Kidney (tissue), 22 donors: ENCODE measurements at places on chromosomes 13 and 19. TPM values are rescaled to one million over a fixed set of nuclear protein-coding genes. Genes with fewer than 3 reads are reported as not detected.

GRCh38 chr13:109158383-109158782 is 529.0 kb downstream of the MYO16 start:
- DNase-seq, result no peak

- peak; percentile 43 for DNase-seq
Observed at GRCh38 chr19:45403781-45404556, 900 bp downstream of the PPP1R13L start.

GRCh38 chr19:31319465-31319864 is 29.8 kb downstream of the TSHZ3 start:
- no peak for DNase-seq

- no peak for DNase-seq
Observed at GRCh38 chr19:5498830-5499550, 43.8 kb downstream of the ZNRF4 start.

- DNase-seq, result peak; percentile 82
Observed at GRCh38 chr19:41872775-41873647, 4.1 kb upstream of the CD79A start.

DNA sequence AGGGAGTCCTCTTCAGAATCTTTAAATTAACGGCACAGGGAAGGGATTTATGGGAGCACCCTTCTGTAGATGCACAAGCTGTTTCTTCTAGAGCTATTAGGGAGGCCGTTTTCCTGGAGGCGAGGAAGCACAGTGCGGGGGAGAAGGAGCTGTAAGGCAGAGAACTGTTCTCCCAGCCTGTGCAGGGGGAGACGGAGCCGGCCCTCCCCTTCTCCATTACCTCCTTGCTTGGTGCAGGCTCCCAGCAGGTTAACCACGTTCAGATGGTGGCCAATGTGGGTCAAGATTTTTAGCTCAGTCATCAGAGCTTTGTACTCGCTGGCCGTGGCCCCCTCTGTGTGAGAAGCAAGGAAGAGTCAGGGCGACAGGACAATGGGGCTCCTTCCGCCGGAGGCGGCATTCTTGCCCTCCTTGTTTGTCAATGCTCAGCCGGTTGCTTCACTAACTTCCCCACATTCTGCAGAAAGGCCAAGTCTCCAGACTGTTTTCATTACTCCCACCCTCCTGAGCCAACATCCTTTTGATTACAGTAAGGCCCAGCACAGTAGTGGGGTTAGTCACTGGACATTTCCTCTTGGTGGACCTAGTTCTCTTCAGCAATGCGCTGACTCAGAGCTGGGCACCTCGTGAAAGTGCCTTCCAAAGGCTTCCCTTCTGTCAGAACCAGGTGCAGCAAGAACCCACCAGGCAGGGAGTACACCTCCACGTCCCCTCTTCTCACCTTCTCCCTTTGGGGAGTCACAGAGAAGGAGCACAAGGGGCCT is 165.4 kb downstream of the FLT1 start:
- no peak for DNase-seq

GRCh38 chr19:51203916-51204315 is 21.0 kb upstream of the CD33 start:
- no peak for DNase-seq

- DNase-seq, result peak; percentile 67
Observed at GRCh38 chr19:3698974-3699740, 1.1 kb downstream of the PIP5K1C start.

Gene RASIP1
- 23.3 TPM for total RNA-seq

Gene CEACAM6
- not detected for total RNA-seq

Gene ITGBL1
- total RNA-seq, result 7.7 TPM

Gene CYSLTR2
- 1.4 TPM for total RNA-seq
